Peyer's patch (tissue), 4 donors: ENCODE measurements at places on chromosomes 5 and 9.

- DNase-seq: no peak
These were observed 34.1 kb downstream of the C5orf15 start for GRCh38 chr5:133934311-133934710.

DNA sequence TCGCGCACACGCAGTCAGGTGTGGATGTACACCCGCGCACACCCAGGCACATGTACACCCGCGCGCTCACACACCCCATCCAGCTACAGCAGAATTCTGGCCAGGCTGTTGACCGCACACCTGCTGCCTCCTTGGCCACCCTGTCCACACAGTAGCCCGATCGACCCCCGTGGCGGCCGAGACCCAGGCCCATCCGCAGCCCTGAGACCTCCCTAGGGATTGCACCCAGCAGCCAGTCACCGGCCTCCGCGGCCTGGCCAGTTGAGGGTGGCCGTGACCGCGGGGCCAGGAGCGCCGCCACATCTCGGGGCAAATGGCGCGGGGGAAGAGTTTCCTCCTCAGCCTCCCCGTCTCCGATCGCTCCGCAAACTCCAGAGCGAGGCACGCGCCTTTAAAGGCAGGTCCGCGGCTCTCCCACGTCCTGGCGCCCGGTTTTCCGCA lies 774 bp upstream of the ADAMTS16 start:
- no peak for DNase-seq

DNA sequence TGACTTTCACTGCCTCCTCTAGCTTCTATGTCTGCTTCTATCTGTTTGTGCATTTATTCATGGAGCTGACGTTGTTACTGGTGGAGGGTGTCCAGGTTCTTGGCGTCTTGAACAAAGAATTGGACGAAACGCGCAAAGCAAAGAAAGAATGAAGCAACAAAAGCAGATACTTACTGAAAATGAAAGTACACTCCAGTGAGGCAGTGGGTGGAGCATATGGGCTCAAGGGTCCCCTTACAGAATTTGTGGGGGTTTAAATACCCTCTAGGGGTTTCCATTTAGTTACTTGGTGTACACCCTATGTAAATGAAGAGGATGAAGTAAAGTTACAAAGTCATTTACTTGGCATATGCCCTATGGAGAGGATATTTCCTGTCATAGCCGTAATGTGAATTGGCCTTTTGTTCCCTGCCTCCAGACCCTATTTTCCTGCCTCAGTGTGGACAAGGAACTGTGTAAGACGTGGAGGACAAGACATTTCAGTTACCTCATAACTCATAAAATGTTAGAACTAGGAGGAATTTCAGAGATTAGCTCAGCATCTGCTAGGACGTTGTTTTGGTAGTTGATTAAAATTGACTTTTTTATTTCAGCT lies 3.1 kb downstream of the POLR3G start:
- no peak for DNase-seq

- no peak for DNase-seq
These were observed 34.7 kb upstream of the PLPP1 start for GRCh38 chr5:55569513-55569865.

DNA sequence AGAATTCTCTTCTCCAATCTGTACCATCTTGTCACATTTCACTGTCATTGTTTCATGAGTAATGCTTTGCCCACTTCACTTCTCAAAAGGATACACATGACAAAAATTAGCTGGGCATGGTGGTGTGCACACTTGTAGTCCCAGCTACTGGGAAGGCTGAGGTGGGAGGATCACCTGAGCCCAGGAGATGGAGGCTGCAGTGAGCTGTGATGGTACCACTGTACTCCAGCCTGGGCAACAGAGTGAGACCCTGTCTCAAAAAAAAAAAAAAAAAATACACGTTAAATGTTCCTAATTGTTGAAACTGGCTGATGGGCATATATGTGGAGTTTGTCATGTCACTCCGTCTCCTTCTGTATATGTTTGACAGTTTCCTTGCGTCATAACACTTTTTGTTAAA lies 36.3 kb upstream of the HSD17B3 start:
- no peak for DNase-seq

- DNase-seq: no peak
These were observed 3.0 kb upstream of the C5orf52 start for GRCh38 chr5:157668356-157668755.

DNA sequence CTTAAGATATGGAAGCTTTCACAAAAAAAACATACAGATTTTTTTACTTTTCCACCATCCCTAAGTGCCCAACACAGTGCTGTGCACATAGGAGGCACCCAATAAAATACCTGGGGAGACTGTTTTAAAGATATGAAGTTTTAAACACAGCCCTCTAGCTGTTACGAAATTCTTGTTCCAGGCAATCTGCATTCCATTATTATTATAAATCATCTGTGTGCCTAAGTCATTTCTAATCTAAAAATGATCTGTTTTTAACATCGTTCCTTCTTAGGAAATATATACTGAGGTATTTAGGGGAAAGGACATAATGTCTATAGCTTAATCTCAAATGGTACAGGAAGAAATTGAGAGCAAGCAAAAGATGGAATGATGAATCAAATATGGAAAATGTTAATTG lies 32.7 kb upstream of the ISCA1 start:
- no peak for DNase-seq

GRCh38 chr5:141507387-141508091 lies 18.7 kb downstream of the PCDHGC5 start:
- no peak for DNase-seq
